ENCODE measurements at places on chromosomes 2 and 18.

DNA sequence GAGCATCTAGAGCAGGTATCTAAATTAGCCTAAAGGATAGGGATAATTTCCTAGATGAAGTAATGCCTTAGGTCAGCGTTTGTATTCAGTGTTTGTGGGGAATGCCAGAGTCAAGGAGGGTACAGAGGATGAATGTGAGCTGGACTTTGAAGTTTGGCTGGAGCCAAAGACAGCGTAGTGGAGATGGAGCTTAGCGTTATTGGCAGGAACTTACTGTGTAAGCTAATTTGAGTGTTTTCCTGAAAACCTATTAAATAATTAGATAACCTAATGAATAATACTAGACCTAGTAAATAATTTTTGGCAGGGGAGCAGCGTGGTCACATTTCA, 4.2 kb downstream of the RNF138 start:
- DNase-seq = no peak

GRCh38 chr2:161384864-161385263, 31.2 kb upstream of the TBR1 start:
- DNase-seq = no peak

DNA sequence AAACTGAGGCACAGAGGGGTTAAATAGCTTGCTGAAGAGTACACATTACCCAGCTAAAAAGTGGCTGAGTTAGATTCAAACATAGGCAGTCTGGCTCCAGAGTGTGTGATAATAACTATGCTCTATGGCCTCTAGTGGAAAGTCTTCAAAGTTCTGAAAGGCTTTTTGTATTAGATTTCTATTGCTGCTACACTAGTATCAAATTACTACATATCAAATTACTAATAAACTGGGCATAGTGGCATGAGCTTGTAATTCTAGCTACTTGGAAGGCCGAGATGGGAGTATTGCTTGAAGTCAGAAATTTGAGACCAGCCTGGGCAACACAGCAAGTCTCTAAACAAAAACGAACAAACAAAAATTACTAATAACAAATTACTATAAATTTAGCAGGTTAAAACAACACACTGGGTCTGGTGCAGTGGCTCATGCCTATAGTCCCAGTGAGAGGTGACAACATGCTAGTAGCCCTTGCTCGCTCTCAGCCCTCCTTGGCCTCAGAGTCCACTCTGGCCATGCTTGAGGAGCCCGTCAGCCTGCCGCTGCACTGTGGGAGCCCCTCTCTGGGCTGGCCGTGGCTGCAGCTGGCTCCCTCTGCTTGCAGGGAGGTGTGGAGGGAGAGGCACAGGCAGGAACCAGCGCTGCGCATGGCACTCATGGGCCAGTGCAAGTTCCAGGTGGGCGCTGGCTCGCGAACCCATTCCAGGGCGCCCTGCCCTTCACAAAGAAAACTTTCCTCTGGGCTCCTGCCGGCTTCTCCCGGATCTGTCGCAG, 38.2 kb upstream of the TWSG1 start:
- no peak for DNase-seq

GRCh38 chr18:2036086-2036485, 535.2 kb downstream of the METTL4 start:
- DNase-seq = no peak

- DNase-seq = no peak
Observed at GRCh38 chr2:180196419-180196977, 189.4 kb upstream of the CWC22 start.

- no peak for DNase-seq
Observed at GRCh38 chr2:181746844-181747243, 66.5 kb upstream of the NEUROD1 start.

DNA sequence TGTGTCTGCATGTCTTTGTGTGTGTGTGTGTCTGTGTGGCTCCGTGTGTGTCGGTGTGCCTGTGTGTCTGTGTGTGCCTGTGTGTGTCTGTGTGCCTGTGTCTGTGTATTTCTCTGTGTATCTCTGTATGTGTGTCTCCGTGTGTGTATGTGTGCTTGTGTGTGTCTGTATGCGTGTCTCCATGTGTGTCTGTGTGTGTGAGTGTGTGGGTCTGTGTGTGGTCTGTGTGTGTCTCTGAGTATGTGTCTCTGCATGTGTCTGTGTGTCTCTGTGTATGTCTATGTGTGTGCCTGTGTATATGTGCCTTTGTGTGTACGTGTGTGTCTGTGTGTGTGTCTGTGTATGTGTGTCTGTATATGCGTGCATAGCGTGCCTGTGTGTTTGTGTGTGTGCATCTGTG, 45.2 kb downstream of the MYCN start:
- no peak for DNase-seq

- DNase-seq = no peak
Observed at GRCh38 chr2:6113786-6114185, 421.6 kb downstream of the SOX11 start.

DNA sequence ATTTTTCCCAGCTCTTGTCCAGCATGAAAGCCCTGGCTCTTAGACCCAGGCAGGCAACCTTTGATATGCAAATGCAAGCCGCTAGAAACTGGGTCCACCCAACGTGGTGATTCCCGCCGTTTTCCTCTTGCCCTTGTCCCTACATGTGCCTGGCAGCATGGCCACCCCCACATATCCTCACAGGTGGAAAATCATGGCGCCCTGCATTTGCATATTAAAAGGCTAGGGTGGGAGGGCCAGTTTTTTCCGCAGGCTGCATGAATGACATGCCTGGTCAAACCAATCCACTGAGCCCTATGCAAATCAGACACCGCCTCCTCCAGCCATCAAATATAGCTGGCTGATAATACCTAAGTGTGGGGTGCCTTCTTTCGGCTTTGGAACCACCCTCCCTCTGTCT, 1091.8 kb upstream of the NXPH2 start:
- DNase-seq = no peak

DNA sequence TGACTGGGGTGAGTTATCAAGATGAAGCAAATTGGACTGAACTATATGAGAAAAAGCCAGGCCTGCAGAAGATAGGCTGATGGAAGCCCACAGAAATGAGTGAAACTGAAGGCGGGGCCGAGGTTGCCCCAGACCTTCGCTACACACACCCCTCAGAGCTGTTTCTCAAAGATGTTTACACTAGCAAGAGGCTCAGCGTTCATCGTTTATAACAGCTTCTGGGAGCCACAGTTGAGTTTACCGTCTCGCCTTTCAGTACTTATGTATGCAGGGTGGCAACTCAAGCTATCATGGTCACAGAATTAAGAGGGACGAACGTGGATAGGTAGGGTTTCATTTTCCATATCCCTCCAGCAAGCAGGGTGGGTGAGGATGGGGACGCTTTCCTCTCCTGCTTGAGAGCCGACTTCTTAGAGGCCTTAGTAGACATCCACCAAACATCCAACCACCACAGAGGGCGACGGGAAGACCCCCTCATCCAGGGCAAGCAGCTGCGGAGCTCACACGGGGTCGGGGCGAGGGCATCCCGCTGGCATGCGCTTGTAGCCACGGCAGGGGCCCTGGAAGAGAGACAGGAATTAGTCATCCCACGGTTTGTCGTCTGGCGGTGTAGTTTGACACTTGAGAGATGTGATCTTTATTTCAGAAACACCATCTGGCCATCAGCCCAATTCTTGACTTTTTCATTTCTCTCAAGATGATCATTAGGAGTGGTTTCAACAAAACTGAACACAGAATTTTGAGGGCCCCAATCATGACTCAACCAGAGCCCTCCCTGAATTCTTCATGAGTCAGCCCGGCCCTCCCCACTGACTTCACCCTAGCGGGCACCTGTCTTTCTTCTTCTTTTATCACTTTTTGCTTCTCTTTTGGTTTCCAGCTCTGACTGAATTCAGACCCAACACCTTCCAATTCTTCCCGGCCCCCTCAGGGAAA, 109.1 kb upstream of the CTDP1 start:
- DNase-seq = no peak

DNA sequence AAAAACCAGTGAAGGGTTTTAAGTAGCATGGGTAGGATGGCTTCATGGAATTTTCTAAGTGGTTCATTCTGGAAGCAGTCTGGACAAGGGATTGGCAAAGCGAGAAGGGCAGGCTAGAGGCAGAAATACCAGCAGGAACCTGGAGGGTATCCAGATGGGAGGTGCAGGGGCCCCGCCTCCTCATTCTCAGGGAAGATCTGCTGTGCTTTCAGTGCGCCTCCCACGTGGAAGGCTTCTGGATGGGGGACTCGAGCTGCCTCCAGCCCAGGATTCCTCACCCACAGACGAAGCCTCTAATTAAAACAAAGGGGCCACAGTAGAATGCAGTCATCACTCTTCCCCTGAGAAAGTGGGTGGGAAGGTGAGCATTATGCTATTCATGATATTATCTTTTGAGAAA, 79.8 kb downstream of the VSNL1 start:
- no peak for DNase-seq

GRCh38 chr18:62201870-62202269, 14.8 kb downstream of the RELCH start:
- DNase-seq = no peak

DNA sequence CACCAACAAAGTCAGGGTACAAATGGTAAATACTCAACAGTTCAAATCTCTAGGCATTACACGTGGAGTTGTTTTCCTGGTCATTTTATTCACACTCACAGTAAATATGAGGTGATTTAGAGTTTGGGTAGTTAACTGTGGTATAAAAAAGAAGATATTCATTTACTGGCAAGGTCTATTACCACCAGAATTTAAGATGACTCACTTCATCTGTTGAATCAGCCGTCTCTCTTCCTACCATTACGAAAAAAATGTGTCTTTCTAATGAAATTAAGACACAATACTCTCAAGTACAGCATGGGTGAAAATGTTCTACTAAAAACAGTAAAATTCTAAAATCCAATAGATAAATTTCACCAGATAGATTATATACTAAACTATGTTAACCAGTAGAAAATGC, 21.0 kb upstream of the GPR75 start:
- no peak for DNase-seq

DNA sequence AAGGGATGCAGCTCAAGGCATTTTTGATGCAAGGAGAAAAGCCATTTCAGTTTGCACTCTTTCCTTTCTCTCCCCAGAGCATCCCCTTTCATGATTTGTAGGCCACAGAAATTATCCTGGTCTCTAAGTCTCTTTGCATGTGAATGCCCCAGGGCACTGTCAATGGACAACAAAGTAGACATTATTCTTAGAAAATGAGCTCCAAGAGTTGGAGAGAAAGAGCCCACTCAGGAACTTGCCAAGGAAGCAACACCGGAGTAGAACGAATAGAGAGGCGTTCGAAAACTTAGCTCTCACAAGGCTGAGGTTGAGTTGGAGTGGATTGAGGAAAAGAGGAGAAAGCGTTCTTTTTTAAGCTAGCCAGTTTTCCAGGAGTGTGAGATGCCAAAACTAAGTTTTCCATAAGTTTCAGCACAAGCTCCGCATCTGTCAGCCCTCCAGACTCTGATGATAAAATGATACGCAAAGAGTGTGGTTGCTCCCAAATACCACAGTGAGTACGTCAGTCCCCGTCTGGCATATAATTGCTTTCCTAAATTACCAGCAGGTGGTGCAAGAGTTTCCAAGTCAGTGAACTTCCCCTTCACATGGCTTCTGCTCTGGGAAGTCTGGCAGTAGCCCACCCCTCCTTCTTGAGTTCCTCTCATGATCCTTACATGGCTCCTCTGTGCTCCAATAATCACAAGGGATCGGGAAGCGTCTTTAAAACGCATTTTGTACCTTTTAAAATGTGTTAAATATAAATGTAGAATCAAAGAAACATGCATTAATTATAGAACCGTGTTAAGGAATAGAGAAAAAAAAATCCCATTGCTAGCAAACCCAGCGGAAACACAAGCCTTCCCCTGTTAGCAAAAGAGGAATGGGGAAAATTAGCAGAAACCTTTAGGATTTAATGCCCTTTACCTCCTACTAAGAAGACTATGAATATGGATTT, 1060.6 kb upstream of the FANCL start:
- DNase-seq = no peak

DNA sequence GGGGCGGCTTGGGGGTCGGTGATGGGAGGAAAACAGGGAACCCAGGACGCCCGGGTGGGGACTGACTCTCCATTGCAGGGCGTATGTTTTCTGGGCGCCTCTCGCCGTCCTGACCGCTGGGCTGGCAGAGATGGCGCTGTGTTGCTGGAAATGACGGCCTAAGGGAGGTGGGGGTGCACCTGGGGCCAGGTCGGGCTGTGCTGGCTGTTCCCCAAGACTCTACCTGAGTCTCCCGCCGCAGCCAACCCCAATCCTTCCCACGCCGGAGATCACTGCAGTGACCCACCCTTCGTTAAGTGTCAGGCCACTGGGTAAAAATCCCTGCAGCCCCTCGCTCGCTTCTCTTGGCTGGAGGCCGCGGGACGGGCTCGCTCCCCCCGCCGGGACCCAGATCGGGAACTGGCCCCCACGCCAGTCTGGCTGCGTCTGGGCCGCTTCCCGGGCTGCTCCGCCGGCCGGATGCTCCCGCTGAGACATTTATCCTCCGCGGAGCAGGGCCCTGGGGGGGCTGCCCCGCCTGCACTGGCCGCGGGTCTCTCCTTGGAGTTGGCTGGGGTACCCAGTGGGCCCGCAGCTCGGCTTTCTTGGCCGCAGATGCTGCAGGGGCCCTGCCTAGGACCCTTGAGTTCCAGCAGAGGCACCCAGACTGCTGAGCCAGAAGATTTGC, 7.8 kb upstream of the ARMC9 start:
- DNase-seq = no peak

DNA sequence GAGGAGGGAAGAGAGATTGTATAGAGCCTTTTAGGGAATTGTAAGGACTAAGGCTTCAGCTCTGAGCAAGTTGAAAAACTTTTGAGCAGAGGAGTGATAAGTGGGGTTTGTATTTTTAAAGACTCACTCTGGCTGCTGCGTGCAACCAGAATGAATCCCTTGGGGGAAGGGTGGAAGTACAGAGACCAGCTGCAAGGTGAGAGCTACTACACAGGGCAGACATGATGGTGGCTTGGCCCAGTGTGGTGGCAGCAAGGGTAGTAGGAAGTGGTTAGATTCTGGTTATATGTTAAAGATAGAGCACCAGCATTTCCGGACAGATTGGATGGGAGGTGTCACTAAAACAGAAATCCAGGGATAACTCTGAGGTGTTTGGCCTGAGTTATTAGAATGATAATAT, 10.1 kb upstream of the SESTD1 start:
- DNase-seq = no peak

All from stimulated activated CD8-positive, alpha-beta memory T cell treated with anti-CD3 and anti-CD28 coated beads, Interleukin-7, amount 100 ng/mL, for 4 hours (primary cell).